ENCODE measurements at places on chromosomes 5 and 9.
A peak's percentile ranks its signal among the peaks of the same experiment; 100 is the strongest.

DNA sequence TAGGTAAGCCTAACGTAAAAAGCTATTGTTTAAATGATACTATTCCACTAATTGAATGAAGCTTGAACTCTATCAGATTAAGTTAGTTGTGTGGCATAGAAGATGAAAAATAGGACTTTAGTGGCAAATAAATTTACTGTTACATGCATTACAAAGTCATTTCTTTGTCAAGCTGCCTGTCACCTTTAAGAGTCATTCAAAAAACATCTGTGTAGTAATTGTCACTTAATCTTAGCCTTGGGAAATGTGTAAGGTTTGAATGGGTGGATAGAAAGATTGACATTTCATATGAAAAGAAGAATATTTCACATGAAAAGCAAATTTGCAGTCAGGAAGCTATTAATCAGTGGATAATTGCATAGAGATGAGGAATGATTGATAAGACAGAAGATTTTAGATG is 473.5 kb downstream of the DNAH5 start:
- H3K36me3 ChIP-seq: no peaks in the 10 kb centered on the region
- DNase-seq: no peak
- H3K27me3 ChIP-seq: no peaks in the 10 kb centered on the region
- H3K4me1 ChIP-seq: no peaks in the 10 kb centered on the region

DNA sequence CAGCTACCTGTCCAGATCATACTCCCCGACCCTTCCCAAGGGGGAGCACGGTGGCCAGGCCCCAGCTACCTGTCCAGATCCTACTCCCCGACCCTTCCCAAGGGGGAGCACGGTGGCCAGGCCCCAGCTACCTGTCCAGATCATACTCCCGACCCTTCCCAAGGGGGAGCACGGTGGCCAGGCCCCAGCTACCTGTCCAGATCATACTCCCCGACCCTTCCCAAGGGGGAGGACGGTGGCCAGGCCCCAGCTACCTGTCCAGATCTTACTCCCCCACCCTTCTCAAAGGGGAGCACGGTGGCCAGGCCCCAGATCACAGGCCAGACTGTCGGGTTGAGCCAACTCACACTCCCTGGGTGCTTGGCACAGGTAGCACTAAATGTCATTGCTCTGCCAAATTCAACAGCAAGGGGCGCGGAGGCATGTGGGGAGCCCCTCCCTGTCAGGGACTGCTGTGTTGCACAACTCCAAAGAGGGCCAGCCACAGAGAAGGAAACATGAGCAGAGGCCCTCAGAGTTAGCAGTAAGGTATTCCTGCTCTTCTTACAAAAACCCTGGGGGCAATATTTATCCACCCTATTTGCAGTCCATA is 136.9 kb downstream of the OLFM1 start:
- H3K27me3 ChIP-seq: no peaks in the 10 kb centered on the region
- H3K4me3 ChIP-seq: no peak overlapping the region
- no peak for DNase-seq
- no peaks in the 10 kb centered on the region for H3K4me1 ChIP-seq

DNA sequence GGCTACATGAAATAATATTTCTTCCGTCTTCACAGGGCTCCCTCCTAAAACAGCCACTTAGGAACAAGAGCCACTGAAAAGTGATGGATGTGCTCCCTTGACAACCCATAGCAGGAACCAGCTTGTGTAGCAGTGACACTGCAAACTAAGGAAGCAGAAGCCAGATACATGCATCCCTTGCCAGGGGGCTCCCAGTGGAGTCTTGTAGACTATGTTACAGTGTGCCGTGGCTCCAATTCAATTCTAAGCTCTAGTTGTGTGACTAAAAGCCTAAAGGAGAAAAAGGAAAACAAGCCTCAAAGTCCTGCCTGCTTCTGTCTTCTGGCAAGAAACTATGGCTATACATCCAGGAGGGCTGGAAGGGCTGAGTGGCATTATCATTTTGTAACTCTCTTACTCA is 12.2 kb upstream of the TAF1L start:
- H3K4me1 ChIP-seq: no peaks in the 10 kb centered on the region
- no peak for DNase-seq
- H3K27me3 ChIP-seq: no peaks in the 10 kb centered on the region
- H3K36me3 ChIP-seq: no peaks in the 10 kb centered on the region
- no peak overlapping the region for H3K27ac ChIP-seq
- no peak overlapping the region for H3K4me3 ChIP-seq

- no peak for DNase-seq
- H3K27me3 ChIP-seq: no peaks in the 10 kb centered on the region
- H3K36me3 ChIP-seq: no peaks in the 10 kb centered on the region
- H3K4me1 ChIP-seq: peaks cover 12% of the 10 kb centered on the region
- no peak overlapping the region for H3K4me3 ChIP-seq
Measured at GRCh38 chr9:125521462-125522327, 185.3 kb downstream of the MAPKAP1 start.

GRCh38 chr9:105290418-105290817 is 46.0 kb downstream of the SLC44A1 start:
- H3K4me3 ChIP-seq: no peak overlapping the region
- H3K27me3 ChIP-seq: no peaks in the 10 kb centered on the region
- no peaks in the 10 kb centered on the region for H3K36me3 ChIP-seq
- H3K27ac ChIP-seq: no peak overlapping the region

GRCh38 chr5:94415798-94416197 is 202.6 kb downstream of the KIAA0825 start:
- no peak for DNase-seq
- no peak overlapping the region for H3K4me3 ChIP-seq

DNA sequence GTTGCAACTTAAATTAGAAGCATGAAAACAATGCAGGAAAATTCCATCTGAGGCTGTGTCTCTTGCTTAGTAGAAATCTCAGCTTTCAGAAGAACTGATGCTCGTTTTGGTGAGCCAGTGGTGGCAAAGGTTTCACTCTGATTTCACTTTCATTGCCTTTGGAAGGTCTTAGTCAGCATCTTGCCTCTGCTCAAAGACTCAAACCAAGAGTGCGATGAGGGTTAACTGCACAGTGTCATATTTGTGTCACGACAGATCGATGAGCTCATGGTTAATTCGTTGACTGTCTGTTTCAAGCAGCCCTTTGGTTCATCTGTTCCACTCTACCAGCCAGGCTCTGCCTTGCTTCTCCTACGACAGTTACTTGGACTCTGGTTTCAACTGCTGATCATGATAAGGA is 331.3 kb upstream of the KIF2A start:
- no peaks in the 10 kb centered on the region for H3K36me3 ChIP-seq
- DNase-seq: no peak
- no peaks in the 10 kb centered on the region for H3K27me3 ChIP-seq
- no peak overlapping the region for H3K4me3 ChIP-seq
- no peak overlapping the region for H3K27ac ChIP-seq

DNA sequence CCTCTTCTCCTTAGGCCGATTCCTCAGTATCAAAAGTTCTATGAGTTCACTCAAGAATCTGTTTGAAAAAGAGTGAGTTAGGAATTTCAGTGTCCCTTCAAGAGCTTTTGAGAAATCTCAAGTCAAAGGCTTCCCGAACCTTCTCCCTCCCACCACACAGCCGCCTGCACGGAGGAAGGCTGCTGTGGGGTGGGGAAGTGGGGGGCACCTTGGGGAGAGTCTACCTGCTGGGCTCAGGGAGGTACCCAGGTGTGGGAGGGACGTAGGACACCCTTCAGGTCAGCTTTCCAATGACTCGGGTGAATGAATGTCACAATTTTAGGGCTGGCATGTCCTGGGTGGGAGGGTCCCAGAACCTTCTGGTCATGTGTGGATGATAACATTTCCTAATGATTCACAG is 17.5 kb downstream of the CXCL14 start:
- no peak for DNase-seq
- no peak overlapping the region for H3K27ac ChIP-seq
- no peak overlapping the region for H3K4me3 ChIP-seq
- no peaks in the 10 kb centered on the region for H3K27me3 ChIP-seq

GRCh38 chr5:134647750-134648424 is 698 bp upstream of the SEC24A start:
- peak overlapping the region; percentile 83 for H3K4me3 ChIP-seq
- H3K27me3 ChIP-seq: no peaks in the 10 kb centered on the region
- H3K27ac ChIP-seq: peak overlapping the region; percentile 97
- peaks cover 17% of the 10 kb centered on the region for H3K4me1 ChIP-seq
- no peaks in the 10 kb centered on the region for H3K36me3 ChIP-seq
- DNase-seq: peak; percentile 75
